RWPE2 (cell line): ENCODE measurements at places on chromosomes 5 and 9.

GRCh38 chr9:922171-922570, 54.3 kb upstream of the DMRT3 start:
- no peak for DNase-seq

GRCh38 chr5:178388386-178389025, 155.9 kb upstream of the PHYKPL start:
- DNase-seq = peak; percentile 19

DNA sequence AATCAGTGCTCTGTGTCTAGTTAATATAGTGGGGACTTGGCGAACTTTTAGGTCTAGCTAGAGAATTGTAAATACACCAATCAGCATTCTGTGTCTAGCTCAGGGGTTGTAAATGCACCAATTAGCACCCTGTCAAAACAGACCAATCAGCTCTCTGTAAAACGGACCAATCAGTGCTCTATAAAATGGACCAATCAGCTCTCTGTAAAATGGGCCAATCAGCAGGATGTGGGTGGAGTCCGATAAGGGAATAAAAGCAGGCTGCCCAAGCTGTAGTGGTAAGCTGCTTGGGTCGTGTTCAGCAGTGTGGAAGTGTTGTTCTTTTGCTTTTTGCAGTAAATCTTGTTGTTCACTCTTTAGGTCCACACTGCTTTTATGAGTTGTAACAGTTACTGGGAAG, 3.6 kb upstream of the OTULINL start:
- no peak for DNase-seq

DNA sequence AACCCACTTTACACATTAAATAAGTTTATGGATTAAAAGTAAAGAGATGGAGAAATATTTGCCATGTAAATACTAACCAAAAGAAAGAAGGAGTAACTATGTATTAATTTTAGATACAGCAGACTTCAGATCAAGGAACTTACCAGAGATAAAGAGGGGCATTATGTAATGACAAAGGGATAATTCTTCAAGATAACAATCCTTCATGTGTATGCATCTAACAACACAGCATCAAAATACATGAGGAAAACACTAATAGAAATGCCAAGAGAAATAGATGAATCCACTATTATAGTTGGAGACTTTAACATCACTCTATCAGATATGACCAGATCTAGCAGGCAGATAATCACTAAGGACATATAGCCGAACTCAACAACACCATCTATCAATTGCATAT, 149.8 kb upstream of the ANKRD55 start:
- no peak for DNase-seq

- peak; percentile 83 for DNase-seq
Measured at GRCh38 chr5:7742241-7742656, 108.7 kb downstream of the CFAP90 start.

GRCh38 chr5:126513703-126514102, 81.3 kb downstream of the ALDH7A1 start:
- no peak for DNase-seq

GRCh38 chr5:103657301-103657700, 94.7 kb upstream of the NUDT12 start:
- no peak for DNase-seq

- DNase-seq = no peak
Measured at GRCh38 chr5:52746539-52746938, 41.2 kb upstream of the ITGA1 start.

DNA sequence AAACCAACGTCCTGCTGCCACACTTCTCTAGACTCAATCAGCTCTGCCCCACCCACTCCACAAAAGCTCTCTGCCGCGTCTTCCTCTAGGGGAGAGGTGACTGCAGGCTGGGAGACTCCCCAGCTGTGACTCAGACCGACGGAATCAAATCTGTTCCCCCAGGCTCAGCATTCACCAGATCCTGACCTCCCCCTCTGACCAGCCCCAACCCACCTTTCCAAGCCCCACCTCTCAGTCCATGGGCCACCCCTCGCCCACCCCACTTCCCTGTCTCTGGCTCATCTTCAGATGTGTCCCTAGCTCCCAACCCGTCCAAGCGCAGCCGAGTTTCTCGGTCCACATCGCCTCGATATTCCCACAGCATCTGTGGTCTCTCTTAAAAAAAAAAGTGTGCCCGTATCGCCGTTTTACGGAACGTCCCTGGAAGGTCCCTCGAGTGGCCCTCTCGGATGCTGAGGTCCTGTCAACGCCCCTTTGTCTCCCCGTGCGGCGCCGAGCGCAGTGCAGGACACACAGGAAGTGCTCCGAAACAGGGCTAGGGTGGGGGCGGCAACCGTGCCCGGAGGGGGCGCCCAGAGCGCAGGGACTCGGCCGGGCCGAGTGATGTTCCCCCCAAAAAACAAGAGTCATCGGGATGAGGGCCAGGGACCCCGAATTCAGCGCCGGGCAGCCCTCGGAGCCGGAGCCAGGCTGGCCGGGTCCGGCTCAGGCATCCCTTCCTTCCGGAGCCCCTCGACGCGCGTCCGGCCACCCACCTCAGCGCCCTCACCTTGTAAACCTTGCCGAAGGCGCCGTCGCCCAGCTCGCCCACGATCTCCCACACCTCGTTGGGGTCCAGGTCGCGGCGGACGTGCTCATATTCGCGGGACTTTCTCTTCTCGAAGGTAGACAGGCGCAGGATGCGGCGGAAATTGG, 649 bp downstream of the STK10 start:
- peak; percentile 91 for DNase-seq

DNA sequence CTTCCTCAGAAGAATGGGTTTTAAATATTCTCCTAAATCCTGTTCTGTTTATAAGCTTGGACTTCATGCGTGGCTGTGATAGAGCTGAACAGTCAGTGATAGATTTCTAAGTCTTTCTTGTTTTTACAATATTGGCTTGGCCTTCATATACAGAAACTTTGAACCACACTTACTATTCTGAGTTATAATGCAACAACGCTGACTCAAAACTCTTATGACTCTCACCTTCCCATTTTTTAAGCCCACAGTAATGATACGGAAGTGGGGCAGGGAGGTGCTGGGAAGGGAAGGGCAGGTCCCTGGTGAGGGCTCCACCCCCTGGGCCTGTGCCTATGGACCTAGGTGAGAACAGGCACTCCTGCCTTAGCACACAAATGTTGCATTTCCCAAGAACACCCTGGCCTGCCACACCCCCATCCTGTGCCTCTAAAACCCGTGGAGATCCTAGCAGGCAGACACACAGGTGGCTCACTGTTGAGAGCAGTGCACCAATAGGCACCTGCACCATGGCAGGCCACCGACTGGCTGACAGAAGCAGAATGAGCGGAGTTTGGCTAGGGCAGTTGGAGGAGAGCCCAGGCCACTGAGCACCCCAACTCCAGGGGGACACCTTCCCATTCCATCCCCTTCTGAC, 376.7 kb downstream of the GABRG2 start:
- DNase-seq = no peak

GRCh38 chr9:72396247-72397091, 31.5 kb upstream of the ZFAND5 start:
- DNase-seq = no peak

DNA sequence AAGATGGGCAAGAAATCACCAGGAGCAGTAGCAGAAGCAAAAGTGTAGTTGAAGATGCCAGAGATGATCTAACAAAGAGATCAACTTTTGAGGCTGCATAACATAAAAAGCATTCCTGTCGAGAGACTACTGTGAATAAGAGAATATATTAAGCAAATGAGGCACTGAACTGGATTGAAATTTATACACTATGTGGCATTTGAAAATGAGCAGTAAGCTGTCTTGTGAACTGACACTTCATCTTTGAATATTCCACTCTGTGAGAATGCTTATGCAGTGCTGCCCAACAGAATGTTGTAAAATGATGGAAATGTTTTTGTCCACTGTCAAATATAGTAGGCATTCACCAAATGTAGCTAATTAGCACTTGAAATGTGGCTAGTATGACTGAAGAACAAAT, 18.9 kb upstream of the PRRC1 start:
- DNase-seq = no peak
